ENCODE measurements at places on chromosomes 13 and 19.

GRCh38 chr13:109785892-109786450 lies 412 bp downstream of the IRS2 start:
- DNase-seq = no peak

GRCh38 chr19:8180018-8180417 lies 29.2 kb upstream of the CERS4 start:
- DNase-seq = no peak

DNA sequence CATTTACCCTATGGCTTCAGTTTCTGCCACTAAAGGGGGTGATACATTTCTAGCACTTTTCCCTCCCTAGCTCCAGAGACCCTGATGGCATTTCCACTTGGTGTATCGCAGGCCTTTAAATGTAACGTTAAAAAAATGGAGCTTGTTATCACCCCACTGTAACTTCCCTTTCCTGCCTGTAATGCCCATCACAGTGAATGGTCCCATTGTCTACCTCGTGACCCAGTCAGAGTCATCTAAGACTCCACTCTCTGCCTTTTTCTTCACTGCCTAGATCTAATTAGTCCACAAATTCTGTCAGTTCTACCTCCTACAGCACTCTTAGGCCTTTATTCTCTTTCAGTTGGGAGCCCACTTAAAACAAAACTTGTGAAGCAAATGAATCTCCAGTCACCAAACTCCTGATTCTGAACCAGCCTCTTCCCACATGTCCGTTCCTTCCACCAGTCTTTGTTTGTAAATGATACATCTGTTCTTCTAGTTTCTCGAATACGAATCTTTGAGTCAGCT lies 64.8 kb downstream of the NHLRC3 start:
- DNase-seq = no peak

GRCh38 chr13:100898431-100898830 lies 223.8 kb upstream of the TMTC4 start:
- no peak for DNase-seq

DNA sequence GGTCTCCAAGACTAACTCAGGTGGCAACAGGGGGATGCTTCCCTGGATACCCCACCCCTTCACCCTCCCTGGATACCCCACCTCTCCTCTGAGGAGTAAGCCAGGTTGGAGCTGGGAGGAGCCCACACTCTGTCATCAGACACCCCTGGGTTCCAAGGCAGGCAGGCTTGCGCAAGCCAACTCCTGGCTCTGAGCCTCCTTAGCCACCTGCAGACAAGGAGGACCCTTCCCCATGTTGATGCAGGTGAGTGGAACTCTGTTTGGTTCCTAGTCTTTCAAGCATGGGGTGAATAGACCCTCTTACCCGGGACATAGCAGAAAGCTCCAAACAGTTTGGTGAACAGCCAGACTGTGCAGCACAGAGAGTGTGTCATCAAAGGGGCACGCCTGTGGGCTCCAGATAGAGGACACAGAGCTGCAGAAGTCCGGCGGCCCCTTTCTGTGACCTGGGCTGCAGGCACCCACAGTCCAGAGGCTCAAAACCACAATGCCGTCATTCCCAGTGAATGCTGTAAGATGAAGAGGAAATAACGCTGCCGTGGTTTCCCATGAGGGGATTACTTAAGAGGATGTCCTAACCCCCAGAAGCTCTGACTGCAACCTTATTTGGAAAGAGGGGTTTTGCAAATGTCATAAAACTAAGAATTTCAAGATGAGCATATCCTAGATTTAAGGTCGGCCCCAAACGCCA lies 12.1 kb upstream of the HAS1 start:
- no peak for DNase-seq

GRCh38 chr13:79534596-79534995 lies 53.6 kb downstream of the NDFIP2 start:
- DNase-seq = no peak

- DNase-seq = no peak
Measured at GRCh38 chr19:3248728-3249326, 24.4 kb downstream of the CELF5 start.

GRCh38 chr13:67200183-67200582 lies 30.0 kb downstream of the PCDH9 start:
- no peak for DNase-seq

DNA sequence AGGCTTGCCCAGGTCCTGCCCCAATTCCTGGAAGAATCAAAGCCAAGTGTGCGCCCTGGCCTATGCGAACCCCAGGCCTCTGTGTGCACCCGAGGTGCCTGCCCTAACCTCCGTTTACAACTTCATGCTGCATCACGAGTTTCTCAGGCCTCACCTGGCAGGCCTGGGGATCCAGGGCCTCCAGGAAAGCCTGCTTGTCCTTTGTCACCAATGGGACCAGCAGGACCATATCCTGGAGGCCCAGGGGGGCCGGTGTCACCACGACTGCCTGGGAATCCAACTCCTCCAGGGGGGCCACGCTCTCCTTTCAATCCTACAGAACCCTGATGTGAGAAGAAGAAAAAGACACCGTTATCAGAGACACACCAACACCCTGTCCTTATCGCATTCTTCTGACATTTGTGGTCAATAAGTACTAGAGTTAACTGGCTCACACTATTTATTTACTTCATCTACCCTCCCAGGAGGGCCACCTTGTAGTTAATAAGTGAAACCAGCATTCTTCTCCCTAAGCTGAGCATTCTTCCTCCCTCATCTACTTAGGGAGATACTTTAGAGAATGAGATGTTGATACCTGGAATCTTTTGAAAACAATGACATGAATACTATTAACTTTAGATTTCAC lies 120.6 kb downstream of the COL4A1 start:
- no peak for DNase-seq

GRCh38 chr13:93422980-93423543 lies 196.5 kb downstream of the GPC6 start:
- DNase-seq = no peak

DNA sequence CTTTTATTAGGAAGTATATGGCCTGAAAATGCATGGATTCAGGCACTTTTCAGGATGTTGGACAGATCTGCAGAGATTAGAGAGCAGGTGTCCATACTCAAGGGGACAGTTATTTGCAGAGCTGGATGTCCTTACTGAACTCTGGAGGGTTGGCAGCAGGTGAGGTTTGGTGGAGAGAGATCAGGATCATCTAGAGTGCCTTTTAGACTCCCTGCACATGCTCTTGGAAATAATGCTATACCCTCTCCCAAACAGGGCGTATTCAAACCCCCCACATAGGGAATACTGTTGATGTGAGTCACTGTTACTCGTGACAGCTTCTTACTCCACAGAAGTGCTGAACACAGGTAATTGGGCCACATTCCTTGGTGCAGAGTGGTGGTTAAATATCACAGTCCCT lies 725.7 kb upstream of the SGCG start:
- no peak for DNase-seq

DNA sequence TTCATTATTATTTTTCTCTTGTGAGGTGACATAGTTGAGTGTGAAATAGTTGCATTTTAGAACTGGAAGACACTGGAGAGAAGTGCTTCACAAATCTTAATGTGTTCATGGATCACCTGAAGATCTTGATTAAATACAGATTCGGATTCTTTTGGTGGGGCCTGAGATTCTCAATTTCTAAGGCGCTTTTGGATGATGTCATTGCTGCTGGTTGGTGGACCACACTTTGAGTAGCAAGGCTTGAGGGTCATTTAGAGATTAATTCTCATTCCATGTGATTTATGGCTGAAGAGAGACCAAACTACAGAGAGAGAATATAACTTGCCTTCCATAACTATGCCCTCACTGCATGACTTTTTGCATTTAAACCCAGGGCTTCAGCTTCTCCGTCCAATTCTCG lies 27.2 kb downstream of the CEACAM8 start:
- no peak for DNase-seq

DNA sequence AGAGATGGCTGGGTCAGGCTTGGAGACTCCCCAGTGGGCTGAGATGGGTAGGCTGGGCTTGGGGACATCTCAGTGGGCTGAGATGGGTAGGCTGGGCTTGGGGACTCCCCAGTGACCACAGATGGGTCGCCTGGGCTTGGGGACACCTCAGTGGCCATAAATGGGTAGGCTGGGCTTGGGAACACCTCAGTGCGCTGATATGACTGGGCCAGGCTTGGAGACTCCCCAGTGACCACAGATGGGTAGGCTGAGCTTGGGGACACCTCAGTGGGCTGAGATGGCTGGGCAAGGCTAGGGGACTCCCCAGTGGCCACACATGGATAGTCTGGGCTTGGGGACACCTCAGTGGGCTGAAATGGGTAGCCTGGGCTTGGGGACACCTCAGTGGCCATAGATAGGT lies 12.8 kb downstream of the IQCN start:
- DNase-seq = no peak

- no peak for DNase-seq
Measured at GRCh38 chr19:18975869-18976268, 34.9 kb upstream of the HOMER3 start.

GRCh38 chr19:925087-925525 lies 729 bp upstream of the ARID3A start:
- DNase-seq = no peak

DNA sequence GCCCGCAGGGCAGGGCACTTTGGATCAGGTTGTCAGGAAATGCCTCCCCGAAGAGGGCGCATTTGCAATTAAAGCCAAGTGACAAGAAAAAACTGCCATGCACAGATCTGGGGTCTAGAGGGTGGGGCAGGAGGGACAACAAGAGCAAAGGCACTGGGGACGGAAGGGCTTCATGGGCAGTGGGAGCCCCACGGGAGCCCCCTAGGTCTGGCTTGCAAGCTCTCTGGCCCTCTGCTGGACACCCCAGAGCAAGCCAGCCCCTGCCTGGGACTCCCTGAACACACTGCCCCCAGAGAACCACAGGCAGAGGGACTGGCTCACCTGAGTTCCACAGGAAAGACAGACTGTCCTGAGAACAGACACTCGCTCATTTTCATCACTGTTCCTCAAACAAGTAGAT lies 30.2 kb upstream of the C19orf12 start:
- no peak for DNase-seq

GRCh38 chr13:47555235-47555634 lies 445.8 kb downstream of the SUCLA2 start:
- DNase-seq = no peak

- DNase-seq = no peak
Measured at GRCh38 chr19:4620675-4621074, 18.6 kb upstream of the TNFAIP8L1 start.

DNA sequence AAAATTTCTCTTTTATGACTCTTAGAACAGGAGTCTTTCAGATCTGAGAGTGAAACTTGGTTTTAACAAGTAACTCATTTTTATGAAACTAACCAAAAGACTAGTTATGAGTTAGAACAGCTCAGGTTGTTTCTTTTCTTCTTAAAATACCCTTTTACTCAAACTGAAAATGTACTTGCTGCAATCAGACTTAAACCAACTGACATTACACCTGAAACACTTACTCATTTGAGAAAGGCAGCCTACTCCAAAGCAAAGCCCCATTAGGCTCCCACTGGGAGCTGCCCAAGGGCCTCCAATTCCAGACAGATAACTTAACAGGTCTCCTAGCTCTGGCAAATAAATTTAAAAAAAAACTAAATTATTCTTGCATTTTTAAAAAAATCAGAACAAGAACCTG lies 3.6 kb downstream of the FOXO1 start:
- no peak for DNase-seq

DNA sequence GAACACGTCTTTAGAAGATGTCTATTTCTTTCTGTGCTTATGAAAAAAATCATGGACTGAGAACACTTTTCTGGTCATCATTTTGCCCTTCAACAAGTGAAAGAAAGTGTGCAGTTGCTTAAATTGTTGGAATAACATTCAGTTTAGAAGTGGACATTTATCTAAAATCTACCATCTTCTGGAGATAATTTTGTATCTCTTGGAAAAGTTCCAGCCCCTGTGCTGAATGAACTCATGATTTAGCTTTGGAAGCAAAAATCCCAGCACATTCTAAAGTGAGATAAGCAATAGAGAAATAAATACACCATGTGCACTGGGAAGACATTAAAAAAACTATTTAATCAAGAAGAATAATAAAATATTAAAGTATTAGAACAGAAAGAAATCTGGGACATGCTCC lies 1420.8 kb upstream of the SLC10A2 start:
- DNase-seq = no peak

DNA sequence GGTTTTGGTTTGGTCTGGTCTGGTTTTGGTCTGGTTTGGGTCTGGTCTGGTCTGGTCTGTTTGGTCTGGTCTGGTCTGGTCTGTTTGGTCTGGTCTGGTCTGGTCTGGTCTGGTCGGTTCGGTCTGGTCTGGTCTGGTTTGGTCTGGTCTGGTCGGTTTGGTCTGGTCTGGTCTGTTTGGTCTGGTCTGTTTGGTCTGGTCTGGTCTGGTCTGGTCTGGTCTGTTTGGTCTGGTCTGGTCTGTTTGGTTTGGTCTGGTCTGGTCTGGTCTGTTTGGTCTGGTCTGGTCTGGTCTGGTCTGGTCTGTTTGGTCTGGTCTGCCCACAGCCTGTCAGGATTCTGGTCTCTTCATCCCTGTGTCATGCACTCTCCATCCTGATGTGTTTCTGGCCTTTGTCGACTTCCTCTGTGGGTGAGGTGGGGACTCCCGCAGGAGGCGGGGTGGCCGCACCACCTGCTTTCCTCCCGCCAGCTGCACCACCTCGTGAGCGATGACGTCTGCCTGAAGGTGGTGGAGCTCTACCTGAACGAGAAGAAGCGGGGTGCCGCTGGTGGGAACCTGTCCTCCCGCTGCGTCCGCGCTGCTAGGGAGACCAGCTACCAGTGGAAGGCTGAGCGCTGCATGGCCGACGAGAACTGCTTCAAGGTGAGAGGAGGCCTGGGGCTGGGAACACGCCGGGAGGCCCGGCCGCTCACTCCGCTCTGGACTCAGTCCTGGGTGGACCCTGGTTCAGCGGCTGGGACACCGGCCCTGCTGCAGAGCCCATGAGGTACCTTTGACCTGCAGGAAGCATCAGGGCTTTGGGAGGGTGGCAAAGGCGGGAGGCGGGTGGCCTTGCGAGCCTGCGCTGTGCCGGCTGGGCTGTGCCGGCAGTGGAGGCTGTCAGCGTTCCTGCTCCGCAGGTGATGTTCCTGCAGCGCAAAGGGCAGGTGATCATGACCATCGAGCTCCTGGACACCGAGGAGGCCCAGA lies 12.9 kb upstream of the F2RL3 start:
- no peak for DNase-seq

GRCh38 chr19:48454150-48454730 lies 1.1 kb upstream of the KCNJ14 start:
- DNase-seq = no peak

DNA sequence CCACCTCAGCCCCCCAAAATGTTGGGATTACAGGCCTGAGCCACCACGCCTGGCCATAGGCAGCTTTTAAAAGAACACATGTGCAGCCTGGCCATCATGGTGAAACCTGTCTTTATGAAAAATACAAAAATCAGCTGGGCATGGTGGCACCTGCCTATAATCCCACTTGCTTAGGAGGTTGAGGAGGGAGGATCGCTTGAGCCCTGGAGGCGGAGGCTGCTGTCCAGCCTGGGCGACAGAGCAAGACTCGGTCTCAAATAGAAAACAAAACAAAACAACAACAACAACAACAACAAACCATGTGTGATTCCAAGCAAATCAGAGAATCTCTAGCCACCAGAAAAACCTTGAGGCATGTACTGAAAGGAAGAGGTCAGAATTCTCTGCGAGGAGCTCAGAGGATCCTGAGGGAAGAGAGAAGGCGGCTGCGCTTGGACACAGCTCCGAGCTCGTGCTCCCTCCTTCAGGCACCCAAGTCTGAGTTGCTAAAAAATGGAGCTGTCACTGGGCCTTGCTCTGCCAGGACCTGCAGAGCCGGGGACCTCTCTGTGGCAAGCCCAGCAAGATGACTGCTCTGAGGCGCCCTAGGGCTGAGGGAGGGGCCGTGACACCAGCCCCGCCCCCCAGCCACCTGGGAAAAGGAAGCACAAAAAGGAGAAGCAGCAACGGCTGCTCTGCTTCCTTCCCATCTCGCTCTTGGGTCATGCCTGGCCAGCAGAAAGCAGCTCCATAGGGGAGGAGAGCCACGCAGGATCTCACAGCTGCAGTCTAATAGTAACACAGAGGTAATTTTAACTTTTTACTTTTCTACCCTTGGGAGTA lies at the start of gene ARL11:
ARL11 (plus strand) TSS at position 677 of the 822 bp plus-strand sequence. CDS start 1,941 bp downstream, outside the sequence.
- no peak for DNase-seq
